Neural crest cell (in vitro differentiated cells): ENCODE measurements at places on chromosomes 11 and 22. TPM values are rescaled to one million over a fixed set of nuclear protein-coding genes. Genes with fewer than 3 reads are reported as not detected.

Gene GAS2L1
- total RNA-seq = 7.8 and 8.9 TPM in 2 replicates

Gene KRTAP5-11
- total RNA-seq = not detected in 2 replicates

DNA sequence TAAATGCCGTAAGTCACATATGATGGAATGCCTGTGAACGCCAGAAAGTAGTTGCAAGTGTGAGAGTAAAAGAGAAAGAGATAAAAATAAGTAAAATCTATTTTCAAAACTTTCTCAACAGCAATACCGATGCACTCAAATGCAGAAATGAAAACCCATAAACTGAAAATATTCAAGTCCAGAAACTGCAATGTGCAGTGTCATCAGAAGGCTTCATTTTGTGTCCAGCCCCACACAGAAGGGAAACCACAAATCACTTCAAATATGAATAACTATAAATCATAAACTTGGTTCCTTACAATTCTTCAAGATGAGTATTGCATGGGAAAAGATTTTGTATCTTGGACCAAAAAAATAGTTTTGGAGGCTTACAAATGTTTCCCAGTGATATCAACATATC lies 375.2 kb upstream of the ANO5 start:
- no peak overlapping the region for H3K4me3 ChIP-seq
- no peaks in the 10 kb centered on the region for H3K4me1 ChIP-seq
- H3K27me3 ChIP-seq = no peaks in the 10 kb centered on the region

DNA sequence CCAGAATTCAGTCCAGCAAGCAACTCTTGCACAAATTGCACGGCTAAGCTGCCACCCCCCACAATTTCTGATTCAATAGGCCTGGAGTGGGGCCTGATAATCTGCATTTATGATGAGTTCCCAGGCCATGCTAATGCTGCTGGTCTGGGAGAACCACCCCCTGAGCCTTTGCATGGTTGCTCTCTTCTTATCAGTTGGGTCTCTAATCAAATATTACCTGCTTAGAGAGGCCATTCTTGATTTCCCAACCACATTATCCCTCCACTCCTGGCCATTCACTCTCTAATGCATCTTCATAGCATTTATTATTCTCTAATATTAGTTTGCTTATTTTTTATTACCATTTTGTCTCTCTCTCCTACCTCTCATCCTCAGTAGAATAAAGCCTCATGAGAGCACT lies 99.5 kb downstream of the NAV2 start:
- H3K27me3 ChIP-seq = no peaks in the 10 kb centered on the region
- no peaks in the 10 kb centered on the region for H3K36me3 ChIP-seq
- H3K4me1 ChIP-seq = peaks cover 48% of the 10 kb centered on the region
- no peak overlapping the region for H3K4me3 ChIP-seq
- no peak overlapping the region for H3K27ac ChIP-seq
- no peak for DNase-seq

DNA sequence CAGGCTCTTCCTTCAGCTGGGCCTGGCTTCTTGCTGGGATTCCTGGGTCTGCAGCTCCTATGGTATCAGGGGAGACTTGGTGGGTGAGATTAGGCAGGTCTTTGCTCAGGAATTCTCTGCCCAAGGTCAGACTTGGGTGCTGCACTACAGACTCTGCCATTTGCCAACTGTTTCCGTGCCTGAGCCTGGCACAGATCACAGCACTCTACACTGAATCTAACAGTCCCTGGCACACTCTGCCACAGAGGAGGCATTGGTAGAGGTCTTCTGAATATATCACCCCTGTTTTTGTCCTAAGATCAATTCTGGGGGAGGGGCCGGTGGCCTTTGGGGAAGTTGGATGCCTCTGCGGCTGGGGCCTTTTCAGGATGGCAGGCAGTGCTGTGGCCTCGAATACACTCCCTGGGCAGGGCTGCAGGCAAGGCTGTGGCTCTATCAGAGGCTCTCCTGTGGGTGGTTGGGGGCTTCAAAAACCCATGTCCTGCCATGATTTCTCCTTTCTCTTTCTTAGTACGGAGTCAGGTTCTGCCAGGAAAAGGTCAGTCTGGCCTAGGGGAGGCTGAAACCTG lies 115.0 kb upstream of the NARS2 start:
- peak overlapping the region; percentile 14 for H3K4me3 ChIP-seq
- peaks cover 7% of the 10 kb centered on the region for H3K36me3 ChIP-seq
- H3K27ac ChIP-seq = no peak overlapping the region
- H3K4me1 ChIP-seq = peaks cover 14% of the 10 kb centered on the region

DNA sequence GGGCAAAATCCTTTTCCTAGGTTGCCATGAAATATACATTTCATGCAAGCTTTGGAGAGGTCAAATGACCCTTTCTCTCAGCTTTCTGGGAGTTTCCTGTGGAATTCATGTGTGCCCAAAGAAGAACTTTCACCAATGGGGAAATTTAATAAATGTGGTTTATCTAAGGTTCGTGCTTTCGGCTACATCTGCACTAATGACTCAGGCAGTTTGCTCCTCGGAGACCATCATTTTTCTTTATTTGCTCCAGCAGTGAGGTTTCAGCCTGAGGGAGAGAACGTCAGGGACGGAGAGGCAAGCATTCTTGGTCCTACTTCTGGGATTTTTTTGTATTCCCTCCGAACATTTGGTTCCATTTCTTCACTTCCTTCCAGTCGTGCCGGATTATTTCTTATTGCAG lies 85.2 kb downstream of the FLI1 start:
- H3K27me3 ChIP-seq = peaks cover 11% of the 10 kb centered on the region
- H3K4me1 ChIP-seq = peaks cover 51% of the 10 kb centered on the region
- no peak overlapping the region for H3K4me3 ChIP-seq
- no peak overlapping the region for H3K27ac ChIP-seq
- H3K36me3 ChIP-seq = no peaks in the 10 kb centered on the region
- DNase-seq = no peak

- H3K4me3 ChIP-seq = no peak overlapping the region
- no peaks in the 10 kb centered on the region for H3K4me1 ChIP-seq
- no peak overlapping the region for H3K27ac ChIP-seq
- DNase-seq = no peak
Measured at GRCh38 chr11:39817241-39817640, 1642.2 kb downstream of the LRRC4C start.

- H3K36me3 ChIP-seq = no peaks in the 10 kb centered on the region
- H3K27ac ChIP-seq = no peak overlapping the region
- H3K27me3 ChIP-seq = peaks cover 10% of the 10 kb centered on the region
- H3K4me3 ChIP-seq = no peak overlapping the region
- DNase-seq = no peak
- no peaks in the 10 kb centered on the region for H3K4me1 ChIP-seq
Measured at GRCh38 chr11:5550440-5551095, 2.2 kb upstream of the OR52H1 start.

DNA sequence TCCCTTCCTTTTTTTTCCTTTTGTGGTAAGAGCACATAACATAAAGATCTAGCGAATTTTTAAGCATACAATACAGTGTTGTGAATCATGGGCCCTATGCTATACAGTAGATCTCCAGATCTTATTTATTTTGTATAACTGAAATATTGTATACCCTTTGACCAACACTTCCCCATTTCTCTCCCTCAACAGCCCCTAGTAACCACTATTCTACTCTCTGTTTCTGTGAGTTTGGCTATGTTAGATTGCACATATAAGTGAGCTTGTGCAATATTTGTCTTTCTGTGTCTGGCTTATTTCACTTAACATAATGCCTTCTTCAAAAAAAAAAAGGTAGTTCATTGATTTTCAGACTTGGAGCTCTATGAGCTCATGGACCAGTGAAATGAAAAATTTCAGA lies 180.5 kb downstream of the C11orf91 start:
- no peak overlapping the region for H3K4me3 ChIP-seq
- H3K4me1 ChIP-seq = no peaks in the 10 kb centered on the region
- DNase-seq = no peak
- no peaks in the 10 kb centered on the region for H3K27me3 ChIP-seq

- peaks cover 5% of the 10 kb centered on the region for H3K4me1 ChIP-seq
- no peak overlapping the region for H3K27ac ChIP-seq
- DNase-seq = no peak
- H3K27me3 ChIP-seq = no peaks in the 10 kb centered on the region
- H3K36me3 ChIP-seq = no peaks in the 10 kb centered on the region
Measured at GRCh38 chr11:21541187-21541751, 651.6 kb upstream of the ANO5 start.
